ENCODE measurements at places on chromosomes 2 and 18.

- no peak for DNase-seq
These were observed 2798.0 kb upstream of the TEKT4 start for GRCh38 chr2:92073036-92073814.

DNA sequence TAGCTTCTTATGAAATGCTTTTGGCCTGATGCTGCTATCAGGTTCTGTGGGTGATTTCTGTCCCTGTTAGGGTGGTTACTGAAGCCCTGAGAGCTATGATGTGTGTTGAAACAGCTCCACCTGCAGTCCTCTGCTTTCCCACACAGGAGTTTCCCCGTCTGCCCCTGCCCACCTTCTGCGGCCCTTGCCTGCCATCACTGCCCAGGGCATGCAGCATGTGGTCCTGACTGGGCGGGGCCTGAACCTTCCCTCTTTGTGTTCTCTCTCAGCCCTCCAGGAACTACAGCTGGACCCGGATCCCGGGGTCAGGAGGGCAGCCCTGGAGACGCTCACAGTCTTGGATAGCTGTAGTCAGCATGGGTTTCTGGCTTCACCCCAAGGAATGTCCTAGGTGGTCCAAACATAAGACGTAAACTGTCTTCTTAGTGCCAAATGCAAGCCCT, 21.4 kb downstream of the HJURP start:
- peak; percentile 41 for DNase-seq

DNA sequence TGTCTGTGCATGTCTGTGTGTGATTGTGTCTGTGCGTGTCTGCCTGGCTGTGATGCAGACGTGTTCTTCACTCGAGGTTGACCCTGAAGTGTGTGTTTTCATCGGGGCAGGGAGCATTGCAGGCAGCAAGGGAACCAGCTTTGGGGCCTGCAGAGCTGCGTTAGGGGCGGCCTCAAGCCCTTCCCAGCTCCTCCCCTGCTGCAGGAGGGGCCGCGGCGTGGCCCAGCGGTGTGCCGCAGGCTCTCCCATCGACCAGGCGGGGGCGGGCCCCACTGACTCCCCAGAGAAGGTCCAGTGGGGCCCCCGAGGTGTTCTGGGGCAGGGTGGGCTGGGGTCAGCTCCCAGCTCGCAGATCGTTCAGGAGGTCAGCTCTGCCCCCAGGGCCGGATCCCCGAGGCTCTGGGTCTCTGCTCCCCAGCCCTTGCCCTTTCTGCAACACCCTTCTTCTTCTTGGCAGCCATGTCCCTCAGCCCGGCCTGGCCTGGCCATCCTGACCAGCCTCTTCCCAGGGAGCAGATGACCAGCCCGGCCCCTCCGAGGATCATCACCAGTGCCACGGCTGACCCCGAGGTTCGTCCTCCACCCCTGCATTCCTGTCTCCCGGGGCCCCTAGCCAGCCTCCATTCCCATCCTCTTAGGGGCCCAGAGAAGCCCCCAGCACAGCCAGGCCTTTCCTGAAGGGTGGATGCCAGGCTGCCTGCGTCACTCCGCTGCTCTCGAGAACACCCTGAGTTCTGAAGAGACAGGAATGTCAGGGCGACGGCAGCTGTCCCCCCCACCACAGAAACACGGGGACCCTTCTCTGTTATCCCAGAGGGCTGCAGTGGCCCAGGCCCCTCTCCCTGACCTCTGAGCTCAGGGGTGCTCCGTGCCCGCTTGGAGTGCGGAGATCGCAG, 11.1 kb upstream of the KLHL30 start:
- no peak for DNase-seq

GRCh38 chr2:46865181-46865970, 50.2 kb downstream of the MCFD2 start:
- no peak for DNase-seq

DNA sequence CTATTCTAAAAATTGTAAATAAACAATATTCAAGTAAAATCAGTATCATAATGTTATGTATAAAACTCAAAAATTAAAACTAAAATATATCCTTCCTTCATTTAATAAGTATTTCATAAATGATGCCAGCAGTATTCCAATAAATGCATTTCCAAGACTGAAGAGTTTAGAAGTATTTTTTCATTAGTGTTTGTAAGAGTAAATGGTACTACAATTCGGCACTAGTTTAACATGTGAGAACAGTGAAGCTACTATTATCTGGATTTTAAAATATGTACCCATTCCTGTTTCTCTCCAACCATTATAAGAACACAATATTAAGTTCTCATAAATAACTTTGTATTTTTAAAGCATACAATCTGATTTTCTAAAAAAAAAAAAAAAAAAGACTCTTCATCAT, 3.3 kb downstream of the BAZ2B start:
- DNase-seq = no peak

- DNase-seq = no peak
These were observed 47.2 kb downstream of the HK2 start for GRCh38 chr2:74881176-74881575.

GRCh38 chr18:12882453-12883371, 1.3 kb downstream of the PTPN2 start:
- DNase-seq = peak; percentile 59

- DNase-seq = no peak
These were observed 9.0 kb downstream of the OBSL1 start for GRCh38 chr2:219562049-219563020.

GRCh38 chr2:96399342-96400048, 63.9 kb downstream of the NCAPH start:
- no peak for DNase-seq

- no peak for DNase-seq
These were observed 151.7 kb upstream of the POU3F3 start for GRCh38 chr2:104702031-104702850.

- DNase-seq = no peak
These were observed 55.2 kb downstream of the LDLRAD4 start for GRCh38 chr18:13273800-13274199.

- no peak for DNase-seq
These were observed 143.9 kb upstream of the CDH20 start for GRCh38 chr18:61189376-61189775.

GRCh38 chr2:197248623-197249022, 62.0 kb downstream of the ANKRD44 start:
- DNase-seq = no peak

GRCh38 chr2:12288048-12288447, 428.7 kb upstream of the TRIB2 start:
- DNase-seq = no peak

GRCh38 chr18:69680123-69680522, 267.6 kb downstream of the CD226 start:
- no peak for DNase-seq

DNA sequence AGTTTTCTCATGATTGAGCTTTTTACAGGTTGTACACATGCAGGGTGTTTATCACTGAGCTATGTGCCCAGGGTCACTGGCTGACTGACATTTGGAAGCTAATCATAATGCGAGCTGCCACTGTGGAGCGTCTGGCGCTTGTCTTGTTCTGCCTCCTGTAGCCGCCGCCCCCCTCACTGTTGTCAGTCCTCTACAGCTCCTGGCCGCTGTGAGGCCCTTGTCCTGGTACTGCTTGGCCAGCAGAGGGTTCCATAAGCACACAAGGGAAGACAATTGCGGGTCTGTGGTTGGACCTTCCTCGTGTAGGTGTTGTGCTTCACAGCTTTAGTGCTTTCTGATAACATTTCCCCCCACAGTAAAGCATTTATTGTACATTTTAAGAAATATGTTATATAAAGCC, 105.6 kb upstream of the LDLRAD4 start:
- DNase-seq = no peak

- no peak for DNase-seq
These were observed 7.8 kb upstream of the SEMA4C start for GRCh38 chr2:96877631-96878092.
